ENCODE measurements at places on chromosomes 1 and 21. TPM values are rescaled to one million over a fixed set of nuclear protein-coding genes. Genes with fewer than 3 reads are reported as not detected.
A peak's percentile ranks its signal among the peaks of the same experiment; 100 is the strongest.

DNA sequence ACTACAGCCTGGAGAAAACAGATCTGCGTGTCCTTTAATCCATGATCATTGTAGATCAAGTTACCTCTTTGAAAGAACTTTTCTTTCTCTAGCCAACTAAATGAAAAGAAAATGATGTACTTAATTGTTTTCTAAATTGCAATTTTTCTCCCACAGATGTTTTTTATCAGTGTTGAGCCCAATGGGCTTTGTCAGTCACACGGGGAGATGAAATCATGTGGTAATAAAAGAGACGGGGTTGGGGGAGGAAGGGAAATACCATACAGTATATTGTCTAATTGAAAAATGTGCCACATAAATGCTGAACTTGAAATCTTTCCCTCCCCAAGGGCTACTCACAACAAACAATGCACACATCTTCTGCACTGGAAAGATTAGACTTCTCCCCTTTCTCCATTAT, 58.4 kb downstream of the NTMT2 start:
- H3K4me1 ChIP-seq, result no peaks in the 10 kb centered on the region
- DNase-seq, result no peak
- H3K36me3 ChIP-seq, result no peaks in the 10 kb centered on the region
- H3K4me3 ChIP-seq, result no peak overlapping the region
- H3K27me3 ChIP-seq, result peaks cover 7% of the 10 kb centered on the region

The AVPR1B gene
- total RNA-seq, result not detected

GRCh38 chr1:224502459-224503160, 68.0 kb upstream of the WDR26 start:
- H3K36me3 ChIP-seq, result peaks cover 2% of the 10 kb centered on the region
- peak overlapping the region; percentile 24 for H3K27ac ChIP-seq
- no peak overlapping the region for H3K4me3 ChIP-seq
- H3K4me1 ChIP-seq, result peaks cover 59% of the 10 kb centered on the region
- DNase-seq, result no peak

DNA sequence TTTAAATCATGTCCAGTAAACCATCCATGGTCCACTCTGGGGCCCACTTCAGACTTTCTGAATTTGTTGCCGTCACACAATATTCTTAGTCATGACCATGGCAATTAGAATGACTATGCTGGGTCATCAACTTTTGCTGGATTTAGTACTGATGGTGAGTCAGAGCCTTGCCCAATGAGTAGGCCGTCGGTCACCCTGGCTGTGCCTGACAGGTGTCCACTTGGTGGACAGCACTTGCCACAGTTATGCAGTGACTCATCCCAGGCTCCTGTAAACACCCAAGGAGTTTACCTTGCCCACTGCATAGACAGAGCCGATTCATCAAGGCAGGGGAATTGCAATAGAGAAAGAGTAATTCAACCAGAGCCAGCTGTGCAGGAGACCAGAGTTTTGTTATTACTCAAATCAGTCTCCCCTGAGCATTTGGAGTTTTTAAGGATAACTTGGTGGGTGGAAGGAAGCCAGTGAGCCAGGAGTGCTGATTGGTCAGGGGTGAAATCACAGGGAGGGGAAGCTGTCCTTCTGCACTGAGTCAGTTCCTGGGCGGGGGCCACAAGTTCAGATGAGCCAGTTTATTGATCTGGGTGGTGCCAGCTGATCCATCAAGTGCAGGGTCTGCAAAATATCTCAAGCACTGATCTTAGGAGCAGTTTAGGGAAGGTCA, 333.8 kb downstream of the PTPRU start:
- DNase-seq, result no peak
- no peak overlapping the region for H3K4me3 ChIP-seq
- H3K36me3 ChIP-seq, result no peaks in the 10 kb centered on the region
- H3K4me1 ChIP-seq, result no peaks in the 10 kb centered on the region

The HRNR gene
- total RNA-seq, result not detected

The RIPPLY3 gene
- total RNA-seq, result not detected

DNA sequence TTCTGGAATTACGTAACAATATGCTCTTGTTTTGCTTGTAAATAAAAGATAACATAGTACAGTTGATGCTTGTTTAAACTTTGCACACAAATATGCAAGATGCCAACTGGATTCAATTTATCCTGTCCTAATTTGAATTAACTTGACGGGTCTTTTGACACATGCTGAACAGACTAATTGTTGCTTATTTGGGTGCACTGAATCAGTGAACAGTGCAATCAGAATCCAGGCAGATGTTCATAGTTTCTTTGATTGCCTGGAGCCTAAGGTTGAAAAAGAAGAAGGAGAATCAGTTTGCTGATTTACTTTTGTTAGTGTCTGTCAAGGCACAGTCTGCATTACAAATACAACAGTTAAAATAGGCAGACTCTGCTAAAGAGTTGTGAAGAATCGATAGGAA, 307.9 kb downstream of the COL11A1 start:
- DNase-seq, result no peak
- H3K4me3 ChIP-seq, result no peak overlapping the region
- no peaks in the 10 kb centered on the region for H3K4me1 ChIP-seq
- H3K36me3 ChIP-seq, result no peaks in the 10 kb centered on the region

DNA sequence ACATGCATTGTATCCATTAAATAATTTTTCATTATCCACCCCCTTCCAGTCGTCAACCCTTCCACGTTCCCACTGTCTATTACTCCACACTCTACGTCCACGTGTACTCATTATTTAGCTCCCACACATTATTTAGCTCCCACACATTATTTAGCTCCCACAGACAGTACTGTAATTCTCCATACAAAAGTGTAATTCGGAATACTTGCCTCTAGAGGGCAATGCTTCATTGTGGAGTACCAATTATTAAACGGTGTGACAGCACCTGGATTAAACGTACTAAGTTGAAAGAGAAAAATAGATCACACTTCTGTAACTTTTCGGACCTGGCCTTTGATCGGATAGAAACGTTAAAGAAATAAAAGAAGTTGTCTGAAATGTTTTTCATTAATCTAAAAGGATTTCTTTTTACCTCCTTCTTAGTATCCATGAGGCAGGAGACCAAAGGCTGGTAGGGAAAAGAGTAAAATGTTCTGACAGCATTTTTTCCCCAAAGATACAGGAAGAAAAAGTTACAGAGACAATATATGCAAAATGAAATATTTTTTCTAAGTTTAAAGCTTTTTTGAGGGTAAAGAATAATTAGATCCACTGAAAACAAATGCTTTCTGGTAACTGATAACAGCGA, 99.2 kb downstream of the LHX8 start:
- no peaks in the 10 kb centered on the region for H3K27me3 ChIP-seq
- no peaks in the 10 kb centered on the region for H3K4me1 ChIP-seq
- DNase-seq, result no peak
- H3K36me3 ChIP-seq, result no peaks in the 10 kb centered on the region
- no peak overlapping the region for H3K4me3 ChIP-seq
- H3K27ac ChIP-seq, result no peak overlapping the region

GRCh38 chr1:110355321-110355720, 16.1 kb downstream of the RBM15 start:
- H3K27me3 ChIP-seq, result no peaks in the 10 kb centered on the region
- H3K27ac ChIP-seq, result no peak overlapping the region
- no peak overlapping the region for H3K4me3 ChIP-seq
- H3K36me3 ChIP-seq, result peaks cover 36% of the 10 kb centered on the region

The DNASE2B gene
- not detected for total RNA-seq

The OVAAL gene
- not detected for total RNA-seq

GRCh38 chr1:222627232-222627631, 9.3 kb downstream of the MIA3 start:
- no peak overlapping the region for H3K4me3 ChIP-seq
- no peak overlapping the region for H3K27ac ChIP-seq
- peaks cover 3% of the 10 kb centered on the region for H3K4me1 ChIP-seq
- H3K36me3 ChIP-seq, result peaks cover 21% of the 10 kb centered on the region
- no peaks in the 10 kb centered on the region for H3K27me3 ChIP-seq

The UTS2 gene
- total RNA-seq, result 0.73 TPM

The KRTAP22-2 gene
- total RNA-seq, result not detected

- peaks cover 4% of the 10 kb centered on the region for H3K4me1 ChIP-seq
- no peaks in the 10 kb centered on the region for H3K36me3 ChIP-seq
- H3K27me3 ChIP-seq, result peaks cover 37% of the 10 kb centered on the region
- no peak for DNase-seq
- H3K27ac ChIP-seq, result no peak overlapping the region
- H3K4me3 ChIP-seq, result no peak overlapping the region
Observed at GRCh38 chr1:157960773-157961172, 32.7 kb upstream of the KIRREL1 start.

DNA sequence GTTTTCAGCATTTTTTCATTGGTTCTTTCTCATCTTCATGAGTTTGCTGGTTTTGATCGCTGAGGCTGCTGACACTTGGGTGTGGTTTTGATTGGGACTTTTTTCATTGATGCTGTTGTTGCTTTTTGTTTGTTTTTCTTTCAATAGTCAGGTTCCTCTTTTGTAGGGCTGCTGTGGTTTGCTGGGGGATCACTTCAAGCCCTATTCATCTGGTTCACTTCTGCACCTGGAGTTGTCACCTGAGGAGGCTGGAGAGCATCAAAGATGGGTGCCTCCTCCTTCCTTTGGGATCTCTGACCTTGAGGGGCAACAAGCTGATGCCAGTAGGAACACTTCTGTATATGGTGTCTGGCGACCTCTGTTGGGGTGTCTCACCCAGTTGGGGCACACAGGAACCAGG, 1279.9 kb upstream of the TMPRSS15 start:
- H3K27ac ChIP-seq, result no peak overlapping the region
- no peak for DNase-seq
- H3K27me3 ChIP-seq, result no peaks in the 10 kb centered on the region
- no peaks in the 10 kb centered on the region for H3K36me3 ChIP-seq
- no peaks in the 10 kb centered on the region for H3K4me1 ChIP-seq

DNA sequence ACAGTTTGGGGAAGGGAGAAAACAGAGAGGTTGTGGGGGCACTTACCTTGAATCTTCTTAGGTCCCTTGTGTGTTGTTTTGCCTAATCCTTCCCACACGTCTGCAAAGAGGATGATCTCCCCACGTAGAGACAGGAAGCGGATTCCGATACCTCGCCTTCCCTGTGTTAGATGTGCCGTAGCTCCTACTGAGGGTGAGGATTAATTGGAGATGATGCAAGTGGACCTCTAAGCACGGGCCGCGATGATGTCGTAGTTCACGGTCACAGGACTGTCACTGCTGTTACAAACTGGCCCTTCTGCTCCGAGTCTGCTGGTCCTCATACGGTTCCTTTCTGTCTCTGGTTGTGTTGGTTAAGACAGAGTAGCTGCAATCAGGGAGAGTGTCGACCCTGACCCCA, 27.7 kb downstream of the GALNT2 start:
- H3K4me3 ChIP-seq, result no peak overlapping the region
- H3K27ac ChIP-seq, result no peak overlapping the region
- H3K4me1 ChIP-seq, result peaks cover 7% of the 10 kb centered on the region
- peaks cover 11% of the 10 kb centered on the region for H3K36me3 ChIP-seq
- no peaks in the 10 kb centered on the region for H3K27me3 ChIP-seq
- no peak for DNase-seq

DNA sequence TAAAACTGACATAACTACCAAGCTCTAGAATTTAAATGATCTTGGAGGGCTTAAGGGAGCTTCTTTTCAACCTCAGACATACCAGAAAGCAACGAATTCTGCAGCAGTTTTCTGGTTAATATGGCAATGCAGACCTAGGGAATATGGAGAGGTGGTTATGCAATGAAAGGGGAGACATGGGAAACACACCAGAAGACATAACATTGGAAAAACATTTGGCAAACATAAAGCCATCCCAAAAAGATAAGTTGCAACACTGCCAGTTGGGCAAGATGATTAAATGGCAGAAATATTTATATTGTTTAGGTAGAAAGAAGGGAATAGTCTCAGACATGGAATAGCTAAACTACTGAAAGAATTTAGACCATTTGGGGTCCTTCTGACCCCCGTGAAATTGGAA, 104.5 kb downstream of the KCNJ6 start:
- no peak overlapping the region for H3K4me3 ChIP-seq
- DNase-seq, result no peak
- no peaks in the 10 kb centered on the region for H3K36me3 ChIP-seq
- no peaks in the 10 kb centered on the region for H3K4me1 ChIP-seq
- H3K27me3 ChIP-seq, result no peaks in the 10 kb centered on the region
- H3K27ac ChIP-seq, result no peak overlapping the region

- H3K4me3 ChIP-seq, result no peak overlapping the region
- DNase-seq, result no peak
- no peaks in the 10 kb centered on the region for H3K27me3 ChIP-seq
- peaks cover 18% of the 10 kb centered on the region for H3K4me1 ChIP-seq
Observed at GRCh38 chr1:40662151-40662550, 3.3 kb downstream of the RIMS3 start.

The HES3 gene
- not detected for total RNA-seq

DNA sequence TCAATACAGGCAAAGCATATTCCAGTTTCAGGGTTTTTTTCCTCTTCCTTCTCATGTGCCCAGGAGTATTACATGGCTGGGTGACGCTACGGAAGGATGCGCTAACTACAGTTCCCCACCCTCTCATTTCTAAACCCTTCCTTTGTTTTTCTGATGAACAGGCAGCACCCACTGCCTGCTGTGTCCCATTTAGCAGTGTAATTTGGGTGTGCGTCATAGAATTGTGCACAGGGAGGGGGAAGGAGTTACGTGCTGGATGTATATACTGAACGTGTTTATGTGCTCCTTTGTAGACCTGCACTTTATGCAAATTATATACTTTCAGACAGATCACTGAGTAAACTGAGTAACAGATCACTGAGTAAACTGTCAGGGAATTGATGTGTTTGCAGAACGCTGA, 44.5 kb downstream of the ELAPOR1 start:
- no peaks in the 10 kb centered on the region for H3K27me3 ChIP-seq
- DNase-seq, result no peak
- H3K36me3 ChIP-seq, result no peaks in the 10 kb centered on the region
- H3K27ac ChIP-seq, result no peak overlapping the region

GRCh38 chr1:231613419-231614349, 12.9 kb upstream of the DISC1 start:
- peaks cover 14% of the 10 kb centered on the region for H3K27me3 ChIP-seq
- H3K36me3 ChIP-seq, result peaks cover 29% of the 10 kb centered on the region
- peaks cover 47% of the 10 kb centered on the region for H3K4me1 ChIP-seq
- no peak overlapping the region for H3K4me3 ChIP-seq
- peak; percentile 49 for DNase-seq

DNA sequence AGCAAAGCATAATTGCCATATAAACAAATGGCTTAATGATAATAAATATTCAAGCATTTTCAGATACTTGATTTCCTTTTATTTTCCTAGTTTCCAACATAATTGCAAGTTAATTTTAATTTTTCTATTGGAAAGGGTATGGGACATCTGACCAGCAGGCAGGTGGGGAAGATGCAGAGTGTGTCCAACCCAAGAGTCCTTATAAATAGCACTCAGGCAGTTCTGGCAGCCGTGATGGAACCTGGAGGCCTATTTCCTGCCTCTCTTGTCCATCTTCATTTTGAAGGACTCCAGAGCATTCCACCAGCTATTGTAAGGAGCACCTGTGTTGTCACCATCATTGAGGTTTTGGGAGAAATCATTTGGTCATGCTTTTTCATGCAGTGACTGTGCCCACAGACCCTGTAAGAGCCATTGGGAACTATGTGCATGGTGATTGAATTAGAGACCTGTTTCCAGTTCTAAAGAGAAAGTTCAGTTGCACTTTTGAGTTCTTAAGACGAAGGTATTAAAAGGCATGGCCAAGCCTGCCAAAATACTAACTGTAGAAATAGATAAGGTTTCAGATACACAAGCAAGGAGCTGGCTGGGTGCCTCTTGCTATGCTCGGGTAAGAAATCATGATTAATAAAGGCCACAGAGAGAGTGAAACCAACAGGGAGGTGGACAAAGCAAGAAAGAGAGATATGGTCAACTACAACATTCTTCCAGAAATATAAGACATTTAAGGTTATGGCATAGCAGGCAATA, 92.3 kb downstream of the SPATA46 start:
- H3K4me1 ChIP-seq, result no peaks in the 10 kb centered on the region
- H3K27me3 ChIP-seq, result peaks cover 32% of the 10 kb centered on the region

The FNDC5 gene
- not detected for total RNA-seq

Data from activated CD8-positive, alpha-beta memory T cell treated with anti-CD3 and anti-CD28 coated beads, Interleukin-2, amount 10 ng/mL, durations not matched to agents 7 days and 5 days (primary cell).